ENCODE measurements at places on chromosomes 5 and 9.

DNA sequence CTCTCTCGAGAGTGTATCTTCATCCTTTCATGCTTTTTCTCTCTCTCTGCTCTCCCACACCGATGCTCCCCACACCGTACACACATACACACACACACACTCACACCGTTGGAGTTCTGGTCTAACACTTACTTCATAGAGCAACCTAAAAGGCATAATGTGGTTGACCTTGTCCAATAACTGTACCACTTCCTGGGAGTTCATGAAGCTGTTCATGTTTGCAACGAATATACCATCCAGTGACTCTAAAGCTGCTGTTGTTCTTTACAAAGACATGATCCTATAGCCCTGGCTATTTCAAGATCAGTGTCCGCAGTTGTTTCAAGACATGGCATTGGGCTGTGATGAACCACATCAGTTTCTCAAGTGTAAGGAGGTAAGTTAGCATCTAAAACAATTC, 10.0 kb downstream of the MEF2C start:
- no peak for DNase-seq

DNA sequence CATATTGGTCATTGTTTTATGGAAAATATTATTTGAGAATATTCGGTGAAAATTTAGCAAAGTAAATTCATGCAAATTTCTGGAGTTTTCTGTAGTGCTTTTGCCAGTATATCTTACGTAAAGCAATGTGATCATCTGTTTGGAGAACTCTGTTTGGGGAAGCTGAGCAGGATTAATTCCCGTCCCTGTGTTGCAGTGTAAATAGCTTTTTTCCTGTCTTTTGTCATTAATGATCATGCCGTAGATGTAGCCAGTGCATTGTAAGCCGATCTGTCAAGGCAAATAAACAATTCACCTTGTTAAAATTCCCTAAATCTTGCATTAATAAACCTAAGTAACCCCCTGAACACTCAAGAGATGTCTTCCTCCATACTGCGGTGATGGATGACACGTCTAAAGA, 39.2 kb downstream of the PPIC start:
- DNase-seq, result no peak

- DNase-seq, result no peak
Observed at GRCh38 chr9:77883133-77883532, 148.5 kb downstream of the GNAQ start.

DNA sequence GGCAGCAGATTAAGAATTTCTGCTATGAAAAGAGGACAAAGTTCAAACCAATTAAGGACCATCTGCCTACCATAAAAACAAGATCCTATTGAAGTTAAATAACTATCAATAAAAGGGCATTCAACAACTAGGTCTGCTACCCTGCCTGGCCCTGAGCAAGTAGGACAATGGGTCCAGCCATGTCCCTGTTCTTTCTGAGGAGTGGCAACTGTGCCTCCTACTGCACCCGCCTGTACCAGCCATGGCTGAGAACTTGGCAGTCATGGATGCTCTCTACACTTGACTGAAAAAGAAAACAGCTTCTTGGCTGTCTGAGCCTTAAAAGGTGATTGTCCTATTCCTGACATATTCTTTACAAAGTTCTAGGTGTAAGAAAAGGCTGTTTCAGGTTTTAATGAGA, 652.4 kb downstream of the PDE4D start:
- no peak for DNase-seq

DNA sequence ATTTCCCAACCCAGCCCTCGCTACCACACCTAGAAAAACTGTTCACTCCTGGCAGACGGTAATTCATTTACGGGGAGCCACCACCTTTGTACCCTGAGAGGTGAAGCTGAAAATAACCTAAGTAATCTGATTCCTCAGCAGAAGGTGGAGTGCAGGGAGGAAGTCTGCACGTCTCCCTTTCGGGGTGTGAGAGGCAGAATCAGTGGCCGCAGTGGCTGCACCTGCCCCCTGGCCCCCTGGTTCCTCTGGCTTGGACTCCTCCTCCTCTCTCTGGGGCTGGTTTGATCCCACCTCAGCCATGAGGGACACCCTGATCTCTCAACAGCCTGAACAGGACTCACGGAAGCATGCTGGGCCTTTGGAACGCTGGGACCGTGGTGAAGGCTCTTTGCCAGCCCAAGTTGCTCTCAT, 10.5 kb downstream of the TMEM174 start:
- DNase-seq, result no peak

DNA sequence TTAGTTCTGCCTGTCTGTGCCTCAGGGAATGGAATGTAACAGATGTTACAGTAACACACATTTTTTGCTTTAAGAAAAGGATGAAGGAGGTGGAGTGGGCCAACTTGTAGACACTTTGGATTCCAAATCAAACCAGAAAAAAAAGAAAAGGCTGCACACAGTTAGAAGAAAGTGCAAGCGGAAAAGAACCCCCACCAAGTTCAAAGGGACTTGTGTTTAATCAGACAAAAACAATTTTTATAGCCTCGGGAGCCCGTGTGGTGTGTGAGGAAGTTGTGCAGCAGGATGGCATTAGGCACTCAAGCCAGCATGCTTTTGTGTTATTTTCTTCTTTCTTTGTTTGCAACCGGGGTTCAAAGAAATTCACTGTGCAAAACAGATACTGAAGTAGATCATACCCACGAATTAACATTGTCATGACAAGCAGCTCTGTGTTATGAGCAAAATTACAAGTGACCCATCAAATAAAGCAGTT, 189.5 kb downstream of the SEMA5A start:
- no peak for DNase-seq

DNA sequence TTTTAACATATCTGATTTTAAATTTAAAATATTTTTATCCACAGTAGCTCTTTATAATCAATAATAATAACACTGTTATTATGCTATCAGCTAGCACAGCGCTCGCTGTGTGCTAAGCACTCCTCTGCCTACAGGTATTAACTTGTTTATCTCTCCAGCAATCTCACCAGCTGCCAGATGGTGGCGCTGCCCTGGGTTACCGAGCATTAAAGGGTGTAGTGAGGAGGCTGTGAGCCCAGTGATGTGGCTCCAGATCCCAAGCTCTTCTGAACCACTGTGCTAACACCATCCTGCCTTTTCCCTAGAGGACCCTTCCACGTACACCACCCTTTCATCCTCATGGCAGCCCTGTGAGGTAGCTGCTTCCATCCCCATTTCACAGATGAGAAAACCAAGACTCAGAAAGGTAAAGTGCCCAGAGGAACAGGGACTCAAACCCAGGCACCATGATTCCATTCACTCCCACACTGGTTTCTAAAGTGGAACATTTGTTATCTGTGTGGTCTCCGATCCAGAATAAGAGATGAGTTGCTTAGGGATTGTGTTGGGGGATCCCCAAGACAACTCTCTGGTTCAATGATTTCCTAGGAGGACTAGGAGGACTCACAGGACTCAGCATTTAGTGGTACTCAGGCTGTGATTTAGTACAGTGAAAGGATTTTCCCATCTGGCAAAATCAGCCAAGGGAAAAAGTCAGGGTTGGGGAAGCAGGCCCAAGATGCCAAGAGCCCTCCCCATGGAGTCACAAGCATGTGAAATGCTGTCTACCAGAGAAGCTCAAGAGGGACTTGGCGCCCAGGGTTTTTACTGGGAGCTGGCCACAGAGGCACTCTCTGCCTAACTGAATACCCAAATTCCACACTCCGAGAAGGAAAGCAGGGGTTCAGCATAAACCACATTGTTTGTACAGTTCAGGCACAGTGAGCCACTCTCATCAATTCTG, 7.0 kb downstream of the IGFBPL1 start:
- DNase-seq, result no peak

GRCh38 chr5:141478321-141478945, 2.7 kb downstream of the PCDHGC3 start:
- no peak for DNase-seq

DNA sequence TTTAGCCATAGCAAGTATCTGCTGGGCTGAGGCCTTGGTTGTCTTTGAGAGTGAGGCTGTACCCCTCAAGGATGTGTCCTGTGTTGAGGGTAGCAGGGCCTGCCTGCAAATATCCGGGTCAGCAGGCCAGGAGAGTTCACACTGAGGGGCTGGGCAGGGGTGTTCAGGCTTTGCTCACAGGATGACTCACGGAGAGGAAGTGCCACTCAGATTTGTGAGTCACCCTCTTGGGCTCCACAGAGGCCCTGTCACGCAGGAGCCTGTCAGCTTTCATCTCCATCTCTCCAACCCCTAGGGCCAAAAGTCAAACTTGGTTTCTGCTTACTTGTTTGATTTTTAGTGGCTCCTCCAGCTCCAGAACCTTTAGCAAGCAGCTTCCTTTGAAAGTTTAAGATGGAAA, 211.5 kb downstream of the SEC61B start:
- no peak for DNase-seq

DNA sequence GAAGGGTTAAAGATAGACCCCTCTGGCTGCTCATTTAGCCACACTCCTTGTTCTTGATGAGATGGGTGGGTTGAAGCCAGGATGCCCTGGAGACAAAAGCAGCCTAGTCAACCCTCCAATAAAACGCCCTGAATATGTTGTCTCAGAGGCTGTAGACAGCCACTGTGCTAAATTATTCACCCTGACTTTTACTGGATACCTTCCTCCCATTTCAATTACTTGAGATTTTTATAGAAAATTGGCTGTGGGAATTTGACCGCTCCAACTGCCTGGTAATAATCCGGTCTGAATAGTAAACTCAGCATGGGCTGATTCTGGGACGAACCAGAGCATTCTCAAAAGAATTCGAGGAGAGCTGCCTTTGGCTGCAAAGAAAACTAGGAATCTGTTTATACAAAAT, 104.2 kb downstream of the SNX18 start:
- no peak for DNase-seq

DNA sequence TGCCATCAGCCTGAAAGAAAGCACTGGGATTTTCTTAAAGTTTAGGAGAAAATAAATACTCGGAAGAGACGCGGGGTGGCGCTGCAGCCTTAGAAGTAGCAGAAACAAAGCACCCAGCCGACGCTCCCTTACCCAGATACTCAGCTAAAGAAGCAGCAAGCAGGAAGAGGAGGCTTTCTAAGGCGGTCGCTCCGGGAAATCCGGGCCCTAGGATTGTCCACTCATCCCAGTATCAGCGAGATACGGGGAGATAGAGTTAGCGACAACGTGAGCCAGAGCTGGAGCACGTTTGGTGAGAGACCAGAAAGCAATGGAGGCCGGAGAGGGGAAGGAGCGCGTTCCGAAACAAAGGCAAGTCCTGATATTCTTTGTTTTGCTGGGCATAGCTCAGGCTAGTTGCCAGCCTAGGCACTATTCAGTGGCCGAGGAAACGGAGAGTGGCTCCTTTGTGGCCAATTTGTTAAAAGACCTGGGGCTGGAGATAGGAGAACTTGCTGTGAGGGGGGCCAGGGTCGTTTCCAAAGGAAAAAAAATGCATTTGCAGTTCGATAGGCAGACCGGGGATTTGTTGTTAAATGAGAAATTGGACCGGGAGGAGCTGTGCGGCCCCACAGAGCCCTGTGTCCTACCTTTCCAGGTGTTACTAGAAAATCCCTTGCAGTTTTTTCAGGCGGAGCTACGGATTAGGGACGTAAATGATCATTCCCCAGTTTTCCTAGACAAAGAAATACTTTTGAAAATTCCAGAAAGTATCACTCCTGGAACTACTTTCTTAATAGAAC, at the start of gene PCDHB2:
PCDHB2 (plus strand) TSS at position 135 of the 782 bp plus-strand sequence; CDS start at position 311, 176 bp downstream.
- DNase-seq, result no peak

- no peak for DNase-seq
Observed at GRCh38 chr5:419970-420369, 23.0 kb upstream of the EXOC3 start.

DNA sequence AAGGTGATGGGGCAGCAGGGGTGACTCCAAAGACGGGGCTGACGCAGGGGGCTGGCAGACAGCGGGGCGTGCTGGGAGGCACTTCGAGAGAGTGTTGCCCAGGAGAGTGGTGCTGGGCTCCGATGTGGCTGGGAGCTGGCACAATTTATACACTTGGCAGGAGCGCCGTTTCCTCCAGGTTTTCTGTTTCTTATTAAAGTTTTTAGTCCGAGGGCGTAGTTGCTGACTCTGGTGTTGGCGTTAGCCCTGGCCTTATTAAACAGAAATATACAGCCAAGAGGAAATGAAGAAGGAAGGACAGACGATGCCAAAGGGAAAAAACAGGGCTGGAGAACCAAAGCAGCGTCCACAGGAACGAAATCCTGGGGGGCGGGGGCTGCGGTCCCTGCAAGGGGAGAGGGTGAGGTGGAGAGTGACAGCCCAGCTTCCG, 139.6 kb upstream of the PHYKPL start:
- DNase-seq, result no peak

DNA sequence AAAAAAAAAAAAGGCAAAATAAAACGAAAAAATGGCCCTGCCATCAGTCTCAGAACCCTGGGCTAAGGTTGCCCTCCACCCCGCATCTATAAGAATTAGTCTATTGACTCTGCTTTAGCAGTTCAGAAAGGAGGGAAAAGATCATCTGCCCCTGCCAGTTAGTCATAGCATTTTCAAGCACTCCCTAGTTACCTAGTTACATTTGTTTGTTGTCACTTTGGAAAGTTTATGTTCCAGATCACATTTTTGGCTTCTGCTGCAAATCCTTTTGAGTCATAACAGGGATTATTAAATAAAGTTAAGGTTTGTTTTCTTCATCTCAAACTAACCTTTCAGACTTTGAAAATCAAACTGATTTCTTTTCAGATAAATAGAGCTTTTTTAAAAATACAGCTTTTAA, 52.1 kb downstream of the AQP7 start:
- no peak for DNase-seq

- DNase-seq, result no peak
Observed at GRCh38 chr5:43643327-43643726, 40.3 kb downstream of the NNT start.

DNA sequence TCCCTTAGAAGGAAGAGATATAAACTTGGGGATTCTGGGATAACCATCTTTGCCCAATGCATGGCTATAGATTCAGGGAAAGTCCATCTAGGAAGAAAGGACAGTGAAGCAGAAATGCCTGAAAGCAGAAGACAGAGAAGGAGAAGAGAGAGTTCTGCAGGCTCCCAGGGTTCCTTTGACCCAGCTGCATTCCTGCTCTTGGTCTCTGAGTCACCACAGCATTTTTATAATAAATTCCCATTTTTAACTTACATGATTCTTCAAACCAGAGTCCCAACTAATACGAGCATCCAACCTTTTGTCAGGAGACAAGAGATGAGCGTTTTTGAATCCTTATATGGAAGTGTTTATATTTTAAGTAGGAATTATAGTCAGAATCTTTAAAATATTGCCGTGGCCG, 12.0 kb upstream of the AOPEP start:
- no peak for DNase-seq

DNA sequence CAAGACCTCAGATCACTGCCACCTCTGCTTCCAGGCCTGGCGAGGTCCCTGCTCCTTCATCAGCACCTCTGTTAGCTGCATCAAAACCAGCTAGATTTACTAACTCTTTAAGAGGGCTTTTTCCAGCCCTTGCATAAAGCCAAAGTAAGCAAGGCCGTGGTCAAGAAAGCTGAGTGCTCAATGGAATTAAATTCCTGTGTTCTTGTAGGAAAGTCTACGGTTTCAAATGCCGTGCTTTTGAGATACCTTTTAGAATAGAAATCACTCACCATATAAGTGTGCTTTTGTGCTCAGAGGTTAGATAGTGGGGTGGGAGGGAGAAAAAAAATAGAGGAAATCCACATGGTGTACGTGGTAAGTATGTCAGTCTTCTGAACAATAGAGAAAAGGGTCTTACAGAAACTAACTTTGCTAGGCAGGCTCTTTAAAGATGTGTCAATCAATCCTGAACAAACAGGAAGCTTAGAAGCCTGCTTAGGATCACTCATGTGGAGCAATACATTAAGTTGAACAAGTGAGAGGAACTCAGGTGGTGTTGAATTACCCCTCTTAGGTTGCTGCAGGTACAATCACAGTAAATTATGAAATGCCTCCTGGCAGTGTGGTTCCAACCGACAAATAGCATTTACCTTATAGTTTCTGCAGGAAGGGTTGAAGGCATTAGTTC, 79.7 kb downstream of the SEMA6A start:
- no peak for DNase-seq
